ENCODE measurements at places on chromosomes 1 and 21.

GRCh38 chr1:40926441-40926840 lies 53.1 kb upstream of the CTPS1 start:
- DNase-seq = no peak

DNA sequence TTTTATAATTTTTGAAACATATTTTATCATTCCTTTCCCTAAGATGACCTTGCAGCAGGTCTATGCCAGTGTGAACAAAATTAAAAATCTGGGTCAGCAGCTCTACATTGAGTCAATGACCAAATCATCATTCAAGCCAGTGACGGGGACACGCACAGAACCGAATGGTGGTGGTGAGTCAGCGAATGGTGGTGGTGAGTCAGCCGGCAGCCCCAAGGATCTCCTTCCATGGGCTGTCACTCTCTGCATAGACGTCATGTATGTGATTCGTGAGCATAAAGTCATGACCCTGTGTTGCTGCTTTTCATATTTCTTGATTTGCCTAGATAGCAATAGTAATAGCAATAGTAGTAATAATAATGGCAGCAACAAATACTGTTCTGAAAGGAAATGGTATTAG lies 26.3 kb downstream of the PER3 start:
- no peak for DNase-seq

GRCh38 chr1:101733340-101733739 lies 263.4 kb downstream of the OLFM3 start:
- DNase-seq = no peak

GRCh38 chr21:45255381-45256020 lies 32.2 kb downstream of the POFUT2 start:
- no peak for DNase-seq

DNA sequence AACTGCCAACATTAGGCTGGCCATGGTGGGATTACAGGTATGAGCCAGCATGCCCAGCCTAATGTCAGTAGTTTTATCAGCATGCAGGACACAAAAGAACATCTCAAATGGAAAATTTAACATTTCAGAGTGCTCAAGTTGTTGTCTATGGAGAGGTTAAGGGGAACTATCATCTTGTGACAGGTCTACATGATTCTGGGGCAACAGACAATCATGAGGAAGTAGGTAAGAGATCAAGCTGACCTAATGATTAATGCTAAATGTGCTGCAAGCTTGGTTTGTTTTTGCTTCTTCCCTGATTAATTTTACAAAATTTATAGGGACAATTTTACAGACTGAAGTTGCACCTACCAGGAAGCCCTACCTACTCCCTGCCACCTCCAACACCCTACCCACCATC lies 36.6 kb downstream of the FMO4 start:
- DNase-seq = no peak

- DNase-seq = no peak
Measured at GRCh38 chr1:151043163-151043562, 4.4 kb upstream of the C1orf56 start.

GRCh38 chr21:45870421-45870820 lies 111.1 kb upstream of the COL6A1 start:
- DNase-seq = no peak

DNA sequence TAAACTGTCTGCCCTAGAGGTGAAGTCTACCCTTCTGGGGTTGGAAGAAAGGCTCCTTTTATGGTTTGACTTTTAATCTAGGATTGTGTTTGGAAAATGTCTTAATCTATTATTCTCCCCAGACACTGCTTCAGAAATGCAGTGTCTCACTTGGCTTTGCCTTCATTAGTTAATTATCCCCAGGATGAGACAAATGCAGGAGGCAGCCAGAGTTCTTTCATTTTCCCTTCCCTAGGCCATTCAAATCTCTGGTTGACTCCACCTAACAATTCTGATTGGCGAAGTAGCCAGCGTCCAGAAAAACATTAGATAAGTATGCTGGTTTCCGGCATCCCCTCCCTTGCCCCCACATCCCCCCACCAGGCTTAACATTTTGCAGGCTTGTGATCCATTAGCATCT lies 325.8 kb upstream of the PBX1 start:
- no peak for DNase-seq

GRCh38 chr1:233020426-233020825 lies 70.0 kb downstream of the NTPCR start:
- DNase-seq = no peak

DNA sequence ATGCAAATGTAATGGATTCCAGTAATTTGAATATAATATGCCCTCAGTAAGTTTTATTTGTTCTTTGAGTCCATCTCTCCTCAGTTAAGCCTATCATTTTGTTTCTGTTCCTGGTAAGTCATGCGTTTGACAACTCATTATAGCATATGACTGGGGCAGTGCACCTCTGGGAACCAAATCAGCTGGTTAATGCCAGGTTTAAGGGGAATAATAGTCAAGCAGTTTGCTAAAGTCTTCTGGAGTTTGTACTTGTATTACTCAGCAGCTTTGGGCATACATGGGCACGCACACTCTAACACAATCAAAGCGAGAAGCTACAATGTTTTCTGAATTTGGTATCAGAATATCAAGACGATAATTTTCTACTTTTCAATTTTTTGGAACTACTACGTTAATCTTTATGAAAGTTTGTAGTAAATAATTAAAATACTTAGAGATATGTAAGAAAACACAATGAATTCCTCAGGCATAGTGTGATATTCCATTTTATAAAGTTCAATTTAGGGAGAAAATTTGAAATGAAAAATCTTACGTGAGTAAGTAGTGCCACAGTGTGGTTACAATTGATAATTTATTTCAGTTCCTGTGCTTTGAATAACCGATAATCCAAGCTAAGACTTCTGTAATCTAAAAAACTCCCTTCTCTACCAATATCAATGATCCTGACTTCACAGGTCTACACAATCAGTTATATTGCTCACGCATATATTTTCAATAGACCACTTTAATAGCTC lies 43.8 kb upstream of the KCTD3 start:
- DNase-seq = peak; percentile 8

DNA sequence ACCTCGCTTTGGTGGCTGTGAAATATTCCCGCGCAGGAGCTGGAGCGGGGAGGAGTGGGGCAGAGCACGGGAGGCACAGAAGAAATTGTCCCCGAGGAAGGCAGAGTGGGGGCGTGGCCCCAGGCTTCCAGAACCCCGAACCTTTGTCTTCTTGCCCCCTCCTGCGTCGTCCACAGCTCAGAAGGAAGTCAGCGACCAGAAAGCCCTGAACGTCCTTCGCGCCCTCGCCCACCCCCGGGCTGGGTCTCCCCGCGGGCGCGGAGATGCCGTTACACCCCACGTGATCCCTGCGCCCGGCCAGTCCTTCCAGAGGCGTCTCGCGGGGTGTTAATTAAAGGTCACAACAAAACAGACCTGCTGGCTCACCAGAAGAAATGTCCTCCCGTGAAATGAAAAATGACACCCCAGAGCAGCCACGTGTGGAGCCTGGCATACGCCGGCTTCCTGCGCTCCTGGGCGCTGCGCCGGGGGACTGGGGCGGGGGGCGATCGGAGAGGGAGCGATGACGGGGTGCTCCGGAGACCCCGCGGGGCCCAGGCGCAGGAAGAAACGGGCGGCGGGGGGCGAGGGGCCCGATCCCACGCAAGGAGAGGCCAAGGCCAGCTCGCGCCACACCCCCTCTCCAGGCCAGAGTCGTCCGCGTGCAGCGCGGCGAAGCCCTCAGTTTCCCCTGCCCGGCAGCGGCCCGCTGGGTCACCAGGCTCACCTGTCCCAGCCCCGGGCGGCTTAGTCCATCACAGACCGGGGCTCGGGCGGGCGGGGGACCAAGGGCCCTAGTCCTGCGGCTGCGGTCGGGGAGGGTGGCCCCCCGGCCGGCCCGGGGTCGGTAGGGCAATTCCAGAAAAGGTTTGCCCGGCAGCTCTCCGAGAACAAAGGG lies 995 bp upstream of the KIF26B start:
- no peak for DNase-seq

DNA sequence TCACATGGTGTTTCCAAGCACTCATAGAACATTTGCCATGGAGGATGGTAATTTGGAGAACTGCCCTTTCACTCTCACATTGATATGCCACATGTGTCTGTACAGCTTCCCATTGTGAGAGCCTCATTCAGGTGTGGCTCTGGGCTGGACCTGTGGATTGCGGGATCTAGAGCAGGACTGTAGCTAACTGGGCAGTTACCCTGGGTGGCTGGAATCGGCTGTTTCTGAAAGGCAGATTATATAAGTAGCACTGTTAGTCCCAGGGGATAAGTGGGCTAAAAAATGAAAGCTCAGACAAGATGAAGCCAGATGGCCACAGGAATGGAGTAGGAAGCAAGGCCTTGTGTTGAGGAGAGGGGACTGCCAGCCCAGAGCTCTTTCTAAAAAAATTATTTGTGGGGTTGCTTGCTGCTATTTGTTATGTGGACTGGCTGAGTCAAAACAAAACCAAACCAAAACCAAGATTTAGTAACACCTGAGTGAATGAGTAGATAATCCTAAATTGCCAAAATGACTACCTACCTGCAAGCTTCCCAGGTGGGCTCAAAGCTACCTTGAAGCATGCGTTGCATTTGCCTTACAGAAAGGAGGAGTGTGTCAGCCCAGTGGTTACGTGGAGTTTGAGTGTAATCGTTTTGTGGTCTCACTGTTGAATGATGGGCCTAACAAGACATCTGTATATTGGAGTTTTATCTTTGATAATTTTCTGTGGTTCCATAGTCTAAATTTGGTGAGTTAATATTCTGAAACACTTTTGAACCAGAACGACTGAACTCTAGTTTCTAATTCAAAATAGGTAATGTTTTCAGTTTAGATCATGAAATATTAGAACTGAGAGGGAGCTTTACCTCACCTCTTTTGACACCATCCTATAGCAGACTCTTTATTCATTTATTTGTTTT lies 58.0 kb downstream of the SDCCAG8 start:
- DNase-seq = no peak

GRCh38 chr1:222404710-222405109 lies 143.2 kb downstream of the HHIPL2 start:
- no peak for DNase-seq

- DNase-seq = no peak
Measured at GRCh38 chr21:24420689-24421088, 1186.6 kb downstream of the MRPL39 start.

GRCh38 chr1:183089025-183089639 lies 65.9 kb downstream of the LAMC1 start:
- DNase-seq = peak; percentile 49

All from NCI-H1105 (cell line).